ENCODE measurements at places on chromosomes 11 and 22.

- DNase-seq, result no peak
Measured at GRCh38 chr11:134576286-134576685, 164.2 kb upstream of the B3GAT1 start.

GRCh38 chr11:16356761-16357393 lies 531 bp upstream of the SOX6 start:
- no peak for DNase-seq

DNA sequence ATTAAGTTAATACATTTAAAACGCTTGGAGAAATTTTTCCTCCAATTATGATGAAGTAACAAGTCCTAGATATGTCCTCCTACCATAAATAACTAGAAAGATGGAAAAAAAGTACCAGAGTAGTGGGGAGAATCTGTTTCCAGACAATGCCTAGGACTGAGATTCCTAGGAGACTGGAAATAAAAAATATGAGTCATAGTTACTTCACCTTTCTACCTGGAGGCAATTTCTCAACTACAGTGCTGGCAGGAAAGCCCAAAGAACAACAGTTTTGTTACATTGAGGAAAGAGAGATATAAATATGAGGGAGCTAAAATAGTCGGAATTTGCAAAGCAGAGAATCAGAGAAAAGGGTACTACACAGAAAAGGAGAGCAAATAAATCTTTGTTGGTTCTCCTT lies 202.1 kb upstream of the ARHGAP42 start:
- DNase-seq, result no peak

DNA sequence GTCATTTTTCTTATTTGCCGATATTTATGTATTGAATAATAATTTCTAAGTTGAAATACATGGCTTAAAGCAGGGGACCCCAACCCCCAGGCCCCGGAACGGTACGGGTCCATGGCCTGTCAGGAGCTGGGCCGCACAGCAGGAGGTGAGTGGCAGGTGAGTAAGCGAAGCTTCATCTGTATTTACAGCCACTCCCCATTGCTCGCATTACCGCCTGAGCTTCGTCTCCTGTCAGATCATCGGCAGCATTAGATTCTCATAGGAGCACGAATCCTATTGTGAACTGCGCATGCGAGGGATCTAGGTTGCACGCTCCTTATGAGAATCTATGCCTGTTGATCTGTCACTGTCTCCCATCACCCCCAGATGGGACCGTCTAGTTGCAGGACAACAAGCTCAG lies 4.5 kb downstream of the ZMAT5 start:
- no peak for DNase-seq

GRCh38 chr11:7533199-7534041 lies 19.6 kb downstream of the PPFIBP2 start:
- DNase-seq, result no peak

DNA sequence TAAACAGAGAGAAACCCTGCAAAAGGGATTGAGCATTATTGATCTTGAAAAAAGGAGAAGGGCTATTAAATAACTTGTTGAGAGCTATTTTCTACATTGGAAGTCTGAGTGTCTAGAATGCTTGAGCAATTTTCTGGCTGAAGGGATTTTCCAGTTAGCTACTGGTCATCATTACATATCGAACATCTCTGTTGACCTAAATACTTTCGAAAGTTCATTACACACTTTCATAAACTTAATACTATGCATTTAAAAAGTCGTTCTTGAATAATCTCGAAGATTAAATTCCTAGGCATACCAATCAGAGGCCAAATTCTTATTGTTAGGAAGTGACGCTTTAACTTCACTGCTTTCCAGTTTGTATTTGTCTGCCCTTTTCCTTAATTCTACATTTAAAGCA lies 13.7 kb downstream of the ETS1 start:
- DNase-seq, result no peak

GRCh38 chr11:83235825-83236224 lies 42.3 kb downstream of the ANKRD42 start:
- DNase-seq, result peak; percentile 57

DNA sequence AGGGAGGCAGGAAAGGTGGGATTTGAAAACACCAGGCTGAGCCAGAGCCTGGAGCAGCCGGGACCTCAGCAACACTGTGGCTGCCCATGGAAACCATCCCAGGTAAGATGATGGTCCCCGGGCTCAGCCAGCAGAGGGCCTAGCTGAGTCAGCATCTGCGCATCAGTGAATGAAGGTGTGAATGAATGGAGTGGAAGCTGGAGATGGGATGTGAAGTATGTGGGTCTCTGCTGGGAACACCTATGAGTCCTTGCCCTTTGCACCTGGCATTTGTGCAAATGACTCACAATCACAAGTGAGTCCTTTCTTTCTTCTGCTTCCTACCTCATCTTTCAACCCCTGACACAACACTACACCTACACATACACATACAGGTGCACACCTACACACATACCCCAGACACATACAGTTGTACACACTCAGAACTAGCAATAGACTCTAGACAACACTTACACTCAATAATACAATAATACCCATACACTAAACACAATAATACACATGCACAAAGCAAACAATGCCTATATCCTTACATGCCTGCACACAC lies 62.8 kb upstream of the PRDM11 start:
- peak; percentile 29 for DNase-seq

- no peak for DNase-seq
Measured at GRCh38 chr22:44595841-44596341, 97.9 kb upstream of the RTL6 start.

GRCh38 chr11:66716996-66717395 lies 12.0 kb downstream of the SPTBN2 start:
- no peak for DNase-seq

All from cardiac muscle cell (in vitro differentiated cells and primary cell).